GM23338 (cell line): ENCODE measurements at places on chromosomes 13 and 19. TPM values are rescaled to one million over a fixed set of nuclear protein-coding genes. Genes with fewer than 3 reads are reported as not detected.

- no peak for DNase-seq
Measured at GRCh38 chr13:85825454-85825853, 26.2 kb upstream of the SLITRK6 start.

GRCh38 chr13:36076211-36076610, 55.0 kb downstream of the DCLK1 start:
- DNase-seq = no peak

GRCh38 chr19:38033658-38034491, 126.9 kb downstream of the SIPA1L3 start:
- DNase-seq = peak; percentile 89

- no peak for DNase-seq
Measured at GRCh38 chr13:38073931-38074330, 204.4 kb upstream of the TRPC4 start.

DNA sequence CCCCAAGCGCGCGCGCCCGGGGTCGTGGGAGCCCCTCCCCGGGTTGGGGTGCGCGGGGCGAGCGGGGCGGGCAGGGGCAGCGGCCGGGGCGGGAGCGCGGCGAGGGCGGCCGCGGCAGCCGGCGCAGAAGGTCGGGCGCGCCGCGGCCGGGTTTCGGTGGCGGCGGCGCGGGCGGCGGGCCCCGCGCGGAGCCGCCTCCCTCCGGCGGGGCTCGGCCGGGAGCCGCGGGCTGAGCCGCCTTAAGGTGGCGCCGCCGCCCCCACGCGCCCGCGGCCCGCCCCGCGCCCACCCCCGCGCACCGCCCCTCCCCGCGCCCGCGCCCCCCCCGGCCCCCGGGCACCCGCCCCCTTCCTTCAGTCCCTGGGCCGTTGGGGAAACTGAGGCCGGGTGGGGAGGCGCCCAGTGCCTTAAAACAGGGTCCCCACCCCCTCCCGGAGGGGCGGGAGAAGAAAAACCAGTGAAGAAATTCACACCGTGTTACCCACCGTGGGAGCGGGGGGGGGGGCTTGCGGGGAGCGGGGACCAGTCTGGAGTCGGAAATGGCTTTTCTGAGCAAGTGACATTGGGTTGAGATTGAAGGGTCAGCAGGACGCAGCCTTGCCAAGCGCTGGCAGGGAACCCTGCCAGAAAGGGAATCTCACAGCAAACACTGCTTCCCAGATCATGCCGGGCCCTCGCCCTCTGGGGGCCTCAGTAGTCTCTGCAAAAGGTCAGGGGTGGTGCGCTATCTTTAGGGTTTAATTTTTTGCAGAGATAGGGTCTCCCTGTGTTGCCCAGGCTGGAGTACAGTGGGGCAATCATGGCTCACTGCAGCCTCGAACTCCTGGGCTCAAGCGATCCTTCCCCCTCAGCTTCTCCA, at the start of gene TLE2:
Gene TLE2 (minus strand): TSS at position 216 of the 859 bp plus-strand sequence. CDS start 376 bp downstream, outside the sequence.
- peak; percentile 52 for DNase-seq

- no peak for DNase-seq
Measured at GRCh38 chr19:13007292-13008045, 12.2 kb downstream of the NFIX start.

- no peak for DNase-seq
Measured at GRCh38 chr13:106588367-106588766, 20.4 kb upstream of the ARGLU1 start.

DNA sequence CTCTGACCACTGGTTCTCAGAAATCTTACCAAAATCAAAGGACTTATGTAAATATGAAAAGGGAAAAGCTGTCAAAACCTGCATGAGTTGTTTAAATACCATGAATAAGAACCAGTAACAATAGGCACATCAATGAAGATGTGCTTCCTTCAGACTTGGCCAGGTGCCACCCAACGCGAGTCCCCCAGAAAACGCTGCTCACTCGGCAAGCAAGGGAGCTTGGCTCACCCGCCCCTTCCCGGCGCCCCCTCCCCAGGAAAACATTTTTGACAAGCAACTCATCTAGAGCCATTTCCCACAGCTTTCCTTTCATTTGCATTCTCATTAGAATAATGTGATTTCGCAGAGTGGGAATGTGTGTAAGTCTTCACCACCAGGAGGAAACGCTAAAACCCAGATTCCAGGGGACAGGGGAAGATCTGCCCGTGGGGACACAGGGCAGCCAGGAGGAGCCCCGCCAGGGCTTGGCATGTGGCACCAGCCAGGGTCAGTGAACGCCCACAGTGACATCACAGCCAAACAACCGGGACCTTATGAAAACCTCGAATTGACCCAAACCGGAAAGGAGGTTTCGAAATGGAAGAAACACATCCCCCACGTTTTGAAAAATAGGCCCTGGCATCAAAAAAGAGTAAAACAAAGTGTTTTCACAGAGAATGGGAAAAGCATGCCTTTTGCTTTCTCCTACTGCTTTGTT, 366.2 kb upstream of the TSHZ3 start:
- peak; percentile 11 for DNase-seq

DNA sequence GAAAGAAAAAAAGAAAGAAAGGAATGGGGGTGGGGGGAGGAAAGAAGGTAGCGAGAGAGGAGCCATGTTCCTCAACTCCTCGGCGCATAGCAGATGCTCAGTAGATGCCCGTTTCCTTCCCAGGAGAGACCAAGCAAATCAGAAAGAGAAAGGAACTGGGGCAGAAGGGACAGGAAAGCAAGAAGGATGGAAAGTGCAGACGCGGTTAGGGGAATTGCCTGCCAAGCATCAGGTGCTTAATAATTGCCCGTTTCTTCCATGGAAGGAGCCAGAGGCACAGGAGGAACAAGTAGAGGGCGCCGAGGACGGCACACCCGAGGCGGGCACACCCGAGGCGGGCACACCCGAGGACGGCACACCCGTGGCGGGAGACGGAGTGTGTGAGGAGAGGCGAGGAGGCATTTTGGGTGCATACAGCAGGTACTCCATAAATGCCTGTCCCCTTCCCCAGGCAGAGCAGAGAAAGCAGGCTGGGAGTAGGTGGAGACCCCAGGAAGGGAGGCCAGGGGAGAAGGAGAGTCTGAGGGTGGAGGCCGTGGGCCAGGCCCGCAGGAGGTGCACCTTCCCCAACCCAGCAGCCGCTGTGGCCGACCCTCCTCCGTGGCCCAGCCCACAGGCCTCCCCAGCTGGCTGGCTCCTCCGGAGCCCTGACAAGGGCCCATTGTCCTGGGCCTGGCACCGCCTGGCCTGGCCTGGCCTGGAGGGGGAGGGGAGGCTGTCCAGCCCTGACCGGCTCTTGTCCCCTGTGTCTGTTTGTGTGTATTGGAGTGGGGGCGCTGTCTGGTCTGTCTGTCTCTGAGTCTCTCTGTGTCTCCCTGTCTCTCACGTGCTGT, 14.6 kb downstream of the JOSD2 start:
- DNase-seq = peak; percentile 59

- DNase-seq = peak; percentile 26
Measured at GRCh38 chr13:103539265-103539664, 473.0 kb upstream of the SLC10A2 start.

DNA sequence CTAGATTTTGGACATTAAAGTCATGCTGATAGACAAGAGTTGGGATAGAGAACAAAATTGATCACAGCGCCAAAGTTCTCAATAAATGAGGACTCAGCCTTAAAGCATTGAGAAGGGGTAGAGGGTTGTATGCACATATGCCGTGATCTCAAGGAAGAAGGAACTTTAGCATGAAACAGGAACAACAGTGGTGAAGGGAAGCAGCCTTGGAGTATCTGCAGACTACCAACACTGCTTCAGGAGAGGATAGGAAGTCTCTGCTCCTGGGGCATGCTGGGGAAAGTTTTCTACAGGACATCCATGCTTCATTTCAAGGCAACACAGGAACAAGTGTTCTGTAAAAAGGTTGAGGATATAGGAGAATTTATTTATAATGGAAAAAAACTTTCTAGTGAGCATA, 111.9 kb upstream of the MLNR start:
- DNase-seq = no peak

- DNase-seq = no peak
Measured at GRCh38 chr19:51594774-51595109, 23.7 kb downstream of the ZNF175 start.

DNA sequence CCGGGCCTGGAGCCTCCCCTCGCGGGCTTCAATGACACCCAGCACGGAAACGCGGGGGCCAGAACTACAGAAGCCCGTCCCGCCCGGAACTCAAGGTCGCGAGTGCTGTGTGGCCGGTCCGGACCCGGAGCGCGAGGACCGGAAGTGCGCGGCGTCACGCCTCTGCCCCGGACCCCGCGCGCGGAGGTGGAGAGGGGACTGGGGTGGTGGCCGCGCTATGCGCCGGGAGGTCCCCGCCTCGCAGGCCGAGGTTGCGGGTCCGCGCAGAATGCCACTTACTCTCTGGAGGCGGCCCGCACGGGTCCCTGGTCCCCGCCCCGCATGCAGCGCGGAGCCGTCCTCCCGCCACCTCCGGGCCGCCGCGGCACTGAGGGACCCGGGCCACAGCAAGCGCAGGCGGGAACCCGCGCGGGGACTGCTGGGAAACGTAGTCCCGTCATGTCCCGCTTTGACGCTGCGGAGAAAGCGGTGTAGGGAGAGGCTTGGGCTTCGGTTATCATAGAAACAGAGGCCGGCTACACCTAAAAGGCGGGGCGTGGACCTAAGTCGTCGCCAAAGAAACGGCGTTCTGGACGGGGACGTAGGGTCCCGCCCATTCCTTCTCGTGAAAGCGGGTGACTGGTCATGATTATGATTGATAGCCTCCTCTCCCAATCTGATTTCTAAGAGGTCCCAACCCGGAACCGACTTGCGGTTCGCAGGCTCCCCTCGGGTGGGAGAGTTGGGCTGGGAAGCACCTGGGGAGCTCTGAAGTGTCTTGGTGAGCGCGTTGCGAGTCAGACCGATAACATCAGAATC, at the start of gene ZNF837:
Gene ZNF837 (minus strand): TSS at position 369 of the 798 bp plus-strand sequence. CDS start 11,698 bp downstream, outside the sequence.
- peak; percentile 100 for DNase-seq

DNA sequence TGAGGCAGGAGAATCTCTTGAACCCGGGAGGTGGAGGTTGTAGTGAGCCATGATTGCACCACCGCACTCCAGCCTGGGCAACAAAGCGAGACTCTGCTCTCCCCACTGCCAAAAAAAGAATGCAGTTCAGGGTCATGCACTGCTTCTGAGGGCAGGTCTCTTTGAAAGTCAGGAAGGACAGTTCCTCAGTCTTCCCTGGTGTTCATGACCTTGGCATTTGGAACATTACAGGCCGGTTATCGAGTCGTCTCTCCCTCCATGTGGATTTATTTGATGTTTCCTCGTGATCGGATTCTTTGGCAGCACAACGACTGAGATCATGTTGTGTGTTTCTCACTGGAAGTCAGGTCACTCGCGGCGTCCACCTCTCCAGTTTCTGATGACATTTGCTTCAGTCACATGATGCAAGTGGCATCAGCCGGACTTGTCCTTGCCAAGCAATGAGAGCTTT, 17.2 kb downstream of the FGF21 start:
- no peak for DNase-seq

LHB gene
- 0.76 TPM in 1 of 2 replicates, not detected in the other for polyA plus RNA-seq

ZNF675 gene
- 15.8 and 20.2 TPM in 2 replicates for polyA plus RNA-seq

SCGB2B2 gene
- polyA plus RNA-seq = not detected in 2 replicates
